HCEC 1CT (cell line): ENCODE measurements at places on chromosomes 7 and 10.

- DNase-seq: peak; percentile 74
Observed at GRCh38 chr10:9957351-9957750, 1060.3 kb upstream of the CELF2 start.

DNA sequence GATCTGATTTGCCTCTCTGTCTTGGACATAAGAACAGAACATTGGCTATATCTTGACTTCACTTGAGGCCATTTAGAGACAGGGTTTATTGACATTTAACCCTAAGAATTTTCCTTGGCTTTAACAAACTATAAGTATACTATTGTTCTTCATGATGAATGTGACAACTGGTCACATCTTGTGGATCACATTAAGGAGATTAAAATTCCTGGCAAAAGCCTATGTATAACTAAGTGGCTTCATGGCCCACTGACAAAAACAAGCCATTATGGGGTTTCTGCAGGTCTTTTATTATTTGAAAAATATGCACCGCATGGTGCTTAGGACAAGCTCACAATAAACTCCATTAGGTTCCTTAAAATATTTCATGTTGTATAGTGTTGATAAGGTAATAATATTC is 54.8 kb downstream of the THNSL1 start:
- DNase-seq: no peak

GRCh38 chr10:62618576-62619412 is 185.7 kb upstream of the ADO start:
- peak; percentile 93 for DNase-seq

GRCh38 chr7:77665161-77665560 is 31.1 kb upstream of the RSBN1L start:
- no peak for DNase-seq

DNA sequence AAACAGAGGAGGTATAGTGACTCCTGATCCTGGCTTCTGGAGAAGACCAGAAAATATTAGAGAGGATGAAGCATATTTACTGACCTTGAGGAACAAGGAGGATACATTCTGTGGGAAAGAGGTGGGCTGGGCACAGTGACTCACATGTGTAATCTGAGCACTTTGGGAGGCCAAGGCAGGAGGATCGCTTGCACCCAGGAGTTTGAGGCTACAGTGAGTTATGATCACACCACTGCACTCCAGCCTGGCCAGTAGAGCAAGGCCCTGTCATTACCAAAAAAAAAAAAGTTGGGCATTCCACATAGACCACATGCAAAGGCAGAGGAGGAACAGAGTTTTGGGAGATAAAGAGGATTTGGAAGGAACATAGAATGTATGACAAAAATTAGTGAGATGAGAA is 4.4 kb upstream of the ACBD5 start:
- DNase-seq: no peak

- no peak for DNase-seq
Observed at GRCh38 chr7:150338166-150338829, 3.1 kb downstream of the RARRES2 start.

DNA sequence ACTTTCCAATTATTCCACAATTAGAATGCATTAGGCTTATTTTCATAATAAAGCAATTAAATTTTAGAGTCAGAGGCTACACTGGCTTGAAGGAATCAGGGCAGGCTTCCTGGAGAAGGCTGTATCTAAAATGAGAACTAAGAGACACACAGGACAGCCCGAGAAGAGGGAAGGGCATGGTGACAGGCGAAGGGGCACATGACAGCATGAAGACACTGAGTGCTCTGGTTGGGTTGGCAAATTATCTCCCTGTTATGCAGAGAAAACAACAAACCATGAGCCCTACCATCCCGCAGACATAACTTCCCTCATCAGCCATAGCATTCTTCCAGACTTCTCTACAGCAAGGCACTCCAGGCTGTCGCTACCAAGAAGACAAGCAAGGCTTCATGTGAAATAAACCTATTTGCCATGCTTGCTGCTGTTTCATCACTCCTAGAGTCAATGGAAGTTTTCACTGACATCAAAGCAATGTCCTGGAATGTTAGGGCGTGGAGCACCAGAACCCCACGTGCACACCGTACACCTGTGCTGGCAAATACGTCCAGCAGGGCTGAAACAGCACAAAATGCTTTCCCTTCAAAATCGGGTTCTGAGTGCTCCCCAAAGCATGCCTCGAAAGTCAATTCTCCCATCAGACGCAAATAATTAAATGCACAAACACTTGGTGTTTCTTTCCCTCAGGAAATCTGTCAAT is 21.3 kb downstream of the VOPP1 start:
- no peak for DNase-seq

DNA sequence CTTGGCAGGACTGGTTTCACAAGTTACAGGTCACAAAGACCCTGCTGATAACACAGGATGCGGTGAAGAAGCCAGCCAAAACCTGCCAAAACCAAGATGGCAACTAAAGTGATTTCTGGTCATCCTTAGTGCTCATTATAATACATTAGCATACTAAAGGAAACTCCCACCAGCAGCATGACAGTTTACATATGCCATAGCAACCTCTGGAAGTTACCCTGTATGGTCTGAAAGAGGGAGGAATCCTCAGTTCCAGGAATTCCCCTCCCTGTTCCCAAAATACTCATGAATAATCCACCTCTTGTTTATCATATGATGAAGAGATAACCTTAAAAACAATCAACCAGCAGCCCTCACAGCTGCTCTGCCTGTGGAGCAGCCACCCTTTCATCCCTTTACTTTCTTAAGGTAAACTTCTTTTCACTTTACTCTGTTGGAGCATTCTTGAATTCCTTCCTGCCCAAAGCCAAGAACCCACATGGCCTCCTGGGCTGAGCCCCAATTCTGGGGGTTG is 21.9 kb downstream of the DPY19L1 start:
- no peak for DNase-seq

DNA sequence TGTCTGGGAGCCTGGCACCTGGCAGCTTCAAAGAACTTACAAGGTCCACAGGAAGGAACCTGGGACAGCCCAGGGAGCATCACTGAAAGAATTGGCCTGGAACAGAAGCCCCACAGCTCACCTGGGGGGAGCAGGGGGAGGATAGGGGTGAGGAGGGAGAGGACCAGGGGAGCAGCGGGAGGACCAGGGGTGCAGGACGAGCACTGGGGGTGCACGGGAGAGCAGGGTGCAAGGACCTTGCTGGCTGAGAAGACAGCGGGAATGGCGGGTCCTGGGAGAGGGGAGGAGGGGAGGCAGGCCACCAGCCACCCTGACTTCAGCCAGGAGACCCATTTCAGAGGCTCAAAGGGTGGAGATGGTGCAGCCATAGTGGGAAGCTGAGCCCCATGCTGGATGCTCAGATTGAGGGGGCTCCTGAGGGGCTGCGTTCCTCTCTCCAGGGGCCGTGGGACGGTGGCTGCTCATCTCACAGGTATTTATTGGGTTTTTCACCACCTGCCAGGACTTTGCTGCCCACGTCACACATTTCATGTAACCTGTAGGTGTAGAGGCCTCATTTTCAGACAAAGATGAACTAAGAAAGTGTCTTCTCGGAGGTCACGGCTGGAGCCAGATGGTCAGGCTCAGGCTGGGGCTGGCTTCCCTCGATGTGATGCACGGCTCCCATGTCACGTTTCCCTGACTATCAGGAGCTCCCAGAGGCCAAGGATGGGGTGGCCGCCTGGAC is 110.1 kb downstream of the WDR37 start:
- DNase-seq: no peak

GRCh38 chr7:115267503-115267902 is 345.6 kb downstream of the MDFIC start:
- no peak for DNase-seq

- DNase-seq: no peak
Observed at GRCh38 chr10:16566202-16566805, 44.6 kb upstream of the C1QL3 start.

DNA sequence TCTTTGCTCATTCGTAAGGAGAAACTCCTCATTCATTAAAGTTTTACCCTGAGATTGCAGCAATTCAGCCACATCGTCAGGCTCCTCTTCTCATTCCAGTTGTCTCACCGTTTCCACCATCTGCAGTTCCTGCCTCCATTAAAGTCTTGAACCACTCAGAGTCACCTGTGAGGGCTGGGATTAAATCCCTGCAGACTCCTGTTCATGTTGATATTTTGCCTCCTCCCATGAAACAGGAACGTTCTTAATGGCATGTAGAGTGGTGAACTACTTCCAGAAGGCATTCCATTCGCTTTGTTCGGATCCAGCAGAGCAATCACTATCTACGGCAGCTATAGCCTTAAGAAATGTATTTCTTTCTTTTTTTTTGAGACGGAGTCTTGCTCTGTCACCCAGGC is 96.5 kb upstream of the FAM20C start:
- no peak for DNase-seq

GRCh38 chr7:151248346-151249033 is at the start of gene SMARCD3:
SMARCD3 (minus strand) TSS chr7:151248694; CDS start chr7:151248562, 132 bp downstream.
- DNase-seq: peak; percentile 52

GRCh38 chr10:132872658-132873057 is 69.7 kb downstream of the CFAP46 start:
- DNase-seq: no peak

DNA sequence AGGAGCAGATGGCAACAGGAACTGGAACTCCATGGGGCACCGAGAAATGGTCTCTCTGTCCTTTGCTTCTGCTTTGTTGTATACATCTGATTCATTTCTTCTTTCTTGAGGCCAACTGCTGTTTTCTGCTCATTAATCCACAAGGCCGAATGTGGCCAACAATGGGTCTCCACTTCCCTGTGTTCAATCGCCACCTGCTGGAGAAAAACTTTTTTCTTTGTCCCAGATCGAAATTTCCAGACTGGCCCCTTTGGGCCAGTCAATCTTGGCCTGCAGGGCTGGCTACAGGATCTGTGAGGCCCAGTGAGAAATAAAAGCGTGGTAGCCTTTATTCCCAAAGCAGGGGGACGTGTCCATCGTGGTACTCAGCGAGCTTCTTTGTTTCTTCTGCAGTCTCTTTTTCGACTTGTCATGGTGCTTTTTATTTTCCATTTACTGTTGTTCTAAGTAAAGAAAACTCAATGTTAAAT is 58.8 kb downstream of the PARP12 start:
- peak; percentile 67 for DNase-seq

DNA sequence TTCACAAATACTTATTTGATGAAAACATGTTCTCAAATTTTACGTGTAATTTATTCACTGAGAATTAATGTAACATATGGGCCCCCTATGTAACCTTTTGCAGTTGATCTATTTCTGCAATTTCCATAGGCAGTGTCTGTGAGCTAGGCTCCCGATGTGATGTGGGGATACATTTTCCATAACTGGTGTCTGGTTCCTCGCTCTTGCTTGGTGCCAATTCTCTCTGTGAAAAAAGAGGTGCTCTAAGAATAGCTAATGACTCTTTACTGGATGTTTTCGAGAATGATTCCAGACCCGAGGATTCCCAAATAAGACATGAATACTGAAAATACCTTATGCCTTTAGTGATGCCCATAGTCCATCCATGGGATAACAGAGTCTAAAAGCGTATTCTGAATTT is 286.7 kb upstream of the FZD8 start:
- no peak for DNase-seq

- no peak for DNase-seq
Observed at GRCh38 chr10:125679436-125679835, 3.5 kb downstream of the TEX36 start.

DNA sequence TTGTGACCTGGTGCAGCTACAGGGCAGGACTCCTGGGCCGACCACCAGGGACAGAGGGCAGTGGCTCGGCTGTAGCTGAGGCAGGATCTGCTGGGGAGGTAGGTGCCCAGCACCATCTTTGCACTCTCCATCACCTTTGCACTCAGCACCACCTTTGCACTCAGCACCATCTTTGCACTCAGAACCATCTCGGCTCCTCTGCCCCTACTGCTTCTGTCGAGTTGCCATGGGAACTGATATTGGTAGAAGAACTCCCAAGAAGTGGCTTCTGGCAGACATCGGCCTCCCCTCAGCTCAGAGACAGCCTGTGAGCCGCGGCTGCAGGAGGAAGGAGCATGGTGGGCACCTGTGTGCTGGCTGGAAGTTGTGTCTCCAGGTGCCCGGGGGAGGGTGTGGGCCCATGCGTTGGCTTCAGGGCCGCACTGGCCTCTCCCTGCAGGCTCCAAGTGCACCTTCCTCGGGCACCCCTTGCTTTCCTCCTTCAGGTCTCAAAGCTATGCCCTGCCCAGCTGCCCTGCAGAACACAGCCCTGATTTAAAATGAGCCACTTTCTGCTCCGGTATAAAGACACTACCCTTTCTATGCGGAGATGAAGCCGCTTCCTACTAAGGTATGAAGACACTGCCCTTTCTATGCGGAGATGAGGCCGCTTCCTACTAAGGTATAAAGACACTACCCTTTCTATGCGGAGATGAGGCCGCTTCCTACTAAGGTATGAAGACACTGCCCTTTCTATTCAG is 514.5 kb downstream of the PTPRN2 start:
- no peak for DNase-seq

- peak; percentile 32 for DNase-seq
Observed at GRCh38 chr7:36346260-36346831, 43.3 kb upstream of the ANLN start.

GRCh38 chr7:32427769-32428291 is 62.4 kb downstream of the LSM5 start:
- DNase-seq: no peak

DNA sequence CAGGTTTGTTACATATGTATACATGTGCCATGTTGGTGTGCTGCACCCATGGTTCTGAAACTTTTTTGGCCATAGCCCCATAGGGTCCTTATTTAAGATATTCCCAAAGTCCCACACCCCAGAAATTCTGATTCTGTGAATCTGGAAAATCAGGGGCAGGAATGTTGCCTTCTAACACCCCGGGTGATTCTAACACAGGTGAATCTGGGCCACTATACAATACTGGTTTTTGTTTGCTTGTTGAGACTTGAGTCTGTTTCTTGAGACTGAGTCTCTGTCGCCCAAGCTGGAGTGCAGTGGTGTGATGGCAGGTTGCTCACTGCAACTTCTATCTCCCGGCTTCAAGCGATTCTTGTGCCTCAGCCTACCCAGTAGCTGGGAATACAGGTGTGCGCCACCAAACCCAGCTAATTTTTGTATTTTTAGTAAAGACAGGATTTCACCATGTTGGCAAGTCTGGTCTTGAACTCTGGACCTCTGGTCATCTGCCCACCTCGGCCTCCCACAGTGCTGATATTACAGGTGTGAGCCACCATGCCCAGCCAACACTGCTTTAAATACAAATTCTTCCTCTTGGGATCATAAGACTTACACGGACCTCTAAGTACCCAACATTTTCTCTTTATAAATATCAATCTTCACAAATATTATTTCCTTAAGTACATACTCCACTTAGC is 16.9 kb upstream of the PHYH start:
- DNase-seq: no peak

- peak; percentile 85 for DNase-seq
Observed at GRCh38 chr10:43160046-43160920, 22.0 kb downstream of the CSGALNACT2 start.

DNA sequence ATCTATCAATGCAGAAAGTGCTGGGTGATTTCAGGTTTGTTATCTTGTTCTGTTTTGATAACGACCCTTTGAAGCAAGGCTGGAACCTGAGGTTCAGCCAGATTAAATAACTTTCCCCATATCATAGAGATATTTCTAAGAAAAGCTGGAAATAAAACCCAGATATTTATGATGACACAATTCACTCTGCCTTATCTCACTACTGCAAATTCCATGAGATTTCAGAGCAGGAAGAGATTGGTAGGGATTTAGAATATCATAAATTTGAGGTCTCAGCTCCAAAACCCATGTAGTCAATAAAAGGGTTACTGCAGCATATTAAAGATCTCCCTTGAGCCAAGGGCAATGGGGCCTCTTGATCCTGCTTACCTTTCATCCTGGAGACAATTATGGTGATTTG is 692.5 kb upstream of the IGFBP3 start:
- DNase-seq: no peak

GRCh38 chr7:102400360-102400759 is 4.2 kb downstream of the PRKRIP1 start:
- no peak for DNase-seq

- no peak for DNase-seq
Observed at GRCh38 chr7:7516156-7516555, 19.5 kb downstream of the COL28A1 start.
